ENCODE measurements at places on chromosomes 3 and 15.

DNA sequence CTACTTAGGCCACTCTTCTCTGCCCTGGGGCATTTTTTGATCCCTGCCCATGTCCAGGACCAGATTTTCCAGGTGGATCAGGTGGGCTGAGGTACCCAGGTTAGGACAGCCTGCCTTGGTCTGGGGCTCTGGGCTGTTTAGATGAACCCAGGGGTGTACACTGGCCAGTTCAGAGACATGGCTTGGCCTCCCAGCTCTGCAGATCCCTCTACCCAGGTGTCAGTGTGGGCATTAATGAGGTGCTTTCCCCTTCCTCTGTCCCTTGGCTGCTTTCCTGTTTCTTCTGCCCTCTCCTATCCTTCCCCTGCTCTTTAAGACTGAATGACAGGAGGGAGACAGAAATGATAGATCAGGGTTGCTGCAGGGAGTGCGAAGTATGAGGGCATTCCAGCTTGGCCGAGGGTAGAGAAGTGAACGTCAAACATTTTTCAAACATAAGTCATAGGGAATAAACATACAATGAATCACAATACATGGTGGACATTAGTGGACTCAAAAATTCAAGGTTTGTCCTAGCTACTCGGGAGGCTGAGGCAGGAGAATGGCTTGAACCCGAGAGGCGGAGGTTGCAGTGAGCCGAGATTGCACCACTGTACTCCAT lies 30.5 kb downstream of the RTP1 start:
- no peak for DNase-seq

DNA sequence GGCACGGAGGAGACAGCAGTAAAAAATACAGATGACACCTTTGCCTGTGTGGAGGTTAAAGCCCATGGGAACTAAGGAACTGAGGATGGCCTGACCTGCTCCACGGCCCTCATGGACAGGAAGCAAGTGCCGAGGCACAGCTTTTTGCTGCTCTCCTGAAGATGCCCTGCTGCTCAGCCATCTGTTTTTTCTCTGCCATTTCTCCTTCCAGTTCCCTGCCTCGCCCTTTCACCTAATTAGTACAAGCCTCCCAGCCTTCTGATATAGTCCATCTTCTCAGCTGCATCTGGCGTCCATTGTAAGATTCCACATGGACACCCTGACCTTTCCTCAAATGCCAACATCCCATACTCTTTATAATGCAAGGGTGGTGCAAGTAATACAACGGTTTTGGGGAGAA lies 11.8 kb upstream of the CXCR6 start:
- DNase-seq = no peak

GRCh38 chr15:73633991-73634495 lies 854 bp upstream of the NPTN start:
- no peak for DNase-seq

- DNase-seq = no peak
Measured at GRCh38 chr3:128619146-128619890, 31.3 kb downstream of the RPN1 start.

DNA sequence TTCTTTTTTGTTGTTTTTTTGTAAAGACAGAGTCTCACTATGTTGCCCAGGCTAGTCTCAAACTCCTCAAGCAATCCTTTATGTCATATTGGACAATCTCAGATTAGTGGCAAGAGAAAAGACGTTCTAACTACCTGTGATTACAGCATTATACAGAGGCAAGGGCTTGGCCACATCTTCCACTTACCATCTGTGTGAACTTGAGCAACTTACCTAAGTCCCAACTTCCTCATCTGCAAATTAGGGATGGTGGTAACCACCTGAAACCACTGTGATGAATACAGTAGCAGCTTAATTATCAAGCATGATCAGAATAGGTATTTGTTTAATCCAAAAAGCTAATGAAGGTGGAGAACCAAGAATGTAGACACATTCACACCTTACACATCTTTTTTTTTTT lies 16.1 kb downstream of the LRRC2 start:
- DNase-seq = no peak

- DNase-seq = peak; percentile 27
Measured at GRCh38 chr3:185825006-185825638, at the start of gene IGF2BP2. TSS of gene IGF2BP2 (minus strand) at chr3:185825042. CDS start at chr3:185824960, 82 bp downstream.

DNA sequence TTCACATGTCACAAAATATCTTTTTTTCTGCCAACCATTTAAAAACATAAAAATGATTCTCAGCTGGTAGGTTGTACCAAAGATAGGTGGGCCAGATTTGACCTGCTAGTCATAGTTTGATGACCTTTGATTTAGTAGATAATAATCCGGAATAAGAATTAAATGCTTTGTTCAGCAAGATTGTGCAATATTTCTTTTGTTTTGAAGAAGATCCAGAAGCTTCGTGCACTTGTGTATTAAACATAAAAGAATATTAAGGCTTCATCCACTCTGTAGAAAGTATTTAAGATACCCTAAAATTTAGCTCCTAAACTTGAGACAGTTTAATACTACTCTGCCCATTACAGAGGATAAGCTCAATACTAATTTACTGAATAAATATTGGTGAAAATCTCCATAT lies 258.4 kb downstream of the ADAMTSL3 start:
- DNase-seq = no peak

- no peak for DNase-seq
Measured at GRCh38 chr3:50509715-50510114, 6.3 kb upstream of the CACNA2D2 start.

DNA sequence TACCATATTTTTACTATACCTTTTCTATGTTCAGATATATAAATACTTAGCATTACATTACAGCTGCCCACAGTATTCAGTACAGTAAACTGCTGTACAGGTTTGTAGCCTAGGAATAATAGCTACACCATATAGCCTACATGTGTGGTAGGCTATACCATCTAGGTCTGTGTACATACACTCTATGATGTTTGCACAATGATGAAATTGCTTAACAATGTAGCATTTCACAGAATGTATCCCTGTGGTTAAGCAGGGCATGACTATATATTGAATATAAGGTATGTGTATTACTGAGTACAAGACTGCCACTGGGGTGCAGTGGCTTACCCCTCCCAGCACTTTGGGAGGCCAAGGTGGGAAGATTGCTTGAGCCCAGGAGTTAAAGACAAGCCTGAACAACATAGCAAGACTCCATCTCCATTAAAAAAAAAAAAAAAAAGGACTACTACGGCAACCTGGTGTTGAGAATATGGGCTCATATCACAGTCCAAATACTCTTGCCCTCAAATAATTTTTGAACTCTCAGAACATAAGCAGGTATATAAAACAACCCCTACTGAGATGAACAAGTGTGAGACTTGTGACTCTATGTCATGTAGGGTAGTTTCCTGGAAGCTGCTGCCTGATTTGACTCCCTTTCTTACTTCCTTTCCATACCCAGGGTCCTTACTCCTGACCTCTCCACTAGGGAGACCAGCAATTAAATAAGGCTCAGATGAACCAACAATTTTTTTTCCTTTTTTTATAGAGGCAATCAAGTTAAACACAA lies 4.8 kb downstream of the PPP1R14D start:
- no peak for DNase-seq

DNA sequence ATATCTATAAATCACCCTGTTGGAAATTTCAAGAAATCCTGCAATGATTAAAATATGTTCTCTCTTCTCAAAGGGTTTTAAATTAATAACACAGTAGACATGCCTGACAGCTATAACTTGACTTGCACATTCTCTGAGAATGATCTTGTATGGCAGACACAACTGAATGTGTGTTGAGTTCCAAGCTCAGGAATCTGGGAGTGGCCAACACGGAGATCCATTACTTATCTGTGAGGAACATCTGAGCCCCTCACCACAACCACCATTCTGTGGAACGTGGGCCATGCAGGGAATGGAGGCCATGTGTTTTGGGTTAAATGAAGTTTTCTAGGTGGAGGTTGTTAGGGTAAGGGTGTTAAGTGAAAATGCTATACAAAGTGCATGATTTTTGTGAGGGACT lies 105.3 kb upstream of the CHMP2B start:
- no peak for DNase-seq

- DNase-seq = no peak
Measured at GRCh38 chr3:12544652-12545472, 437 bp downstream of the MKRN2OS start.

- no peak for DNase-seq
Measured at GRCh38 chr15:83292317-83292716, 7.9 kb upstream of the BNC1 start.

DNA sequence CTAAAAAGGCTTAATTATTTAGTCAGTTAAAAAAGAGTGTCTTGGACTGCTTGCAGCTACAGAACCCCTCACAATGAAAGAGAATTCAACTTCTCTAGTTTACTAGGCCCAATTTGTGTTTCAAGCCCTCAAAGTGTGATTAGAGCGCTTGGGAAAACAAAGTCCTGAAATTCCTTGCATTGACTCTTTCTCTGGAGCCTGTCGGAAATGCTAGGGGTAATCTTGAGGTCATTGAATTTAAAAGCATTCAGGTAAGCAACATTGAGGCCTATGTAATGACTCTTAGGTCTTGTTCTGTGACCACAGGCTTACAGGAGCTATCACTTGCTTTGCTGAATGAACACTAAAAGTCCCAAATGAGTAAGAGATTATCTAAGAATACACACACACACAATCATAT lies 186.0 kb downstream of the NLGN1 start:
- DNase-seq = no peak

Data from activated CD8-positive, alpha-beta memory T cell treated with anti-CD3 and anti-CD28 coated beads for 1 hour (primary cell).